ENCODE measurements at places on chromosomes 1 and 21.
A peak's percentile ranks its signal among the peaks of the same experiment; 100 is the strongest.

DNA sequence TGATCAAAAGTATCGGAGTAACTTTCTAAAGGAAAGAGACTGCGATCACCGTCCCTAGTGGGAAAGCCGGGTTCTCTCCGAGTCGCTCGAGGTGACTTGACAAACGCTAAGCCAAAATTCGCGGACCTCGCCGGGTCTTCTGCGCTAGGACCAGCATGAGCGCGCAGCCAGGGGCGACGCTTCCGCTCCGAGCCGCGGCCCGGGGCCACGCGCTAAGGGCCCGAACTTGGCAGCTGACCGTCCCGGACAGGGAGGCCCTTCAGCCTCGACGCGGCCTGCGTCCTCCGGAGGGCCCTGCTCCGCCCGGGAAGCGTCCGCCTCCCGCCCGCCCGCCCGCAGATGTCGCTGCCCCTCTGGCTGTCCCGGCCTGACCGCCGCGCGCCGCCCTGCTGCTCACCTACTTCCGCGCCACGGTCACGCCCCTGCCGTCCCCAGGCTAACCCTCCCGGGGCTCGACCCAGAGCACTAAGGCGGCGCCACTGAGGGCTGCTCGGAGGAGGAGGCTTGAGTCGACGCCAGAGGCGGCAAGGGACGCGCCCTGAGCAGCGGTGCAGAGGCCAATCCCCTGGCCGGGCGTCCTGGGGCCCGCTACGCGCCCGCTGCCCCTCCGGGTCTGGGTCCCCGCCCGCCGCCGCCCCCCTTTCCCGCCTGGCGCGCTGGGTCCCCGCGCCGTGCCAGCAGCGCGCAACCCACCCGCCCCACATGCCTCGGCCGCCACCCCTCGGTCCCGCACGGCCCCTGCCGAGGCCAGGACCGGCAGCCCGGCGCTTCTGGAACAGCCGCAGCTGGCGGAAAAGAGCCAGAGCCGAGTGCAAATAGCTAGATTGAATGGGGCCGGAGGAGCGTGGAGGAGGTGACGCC is 896 bp upstream of the DUSP10 start:
- DNase-seq: peak; percentile 29

- DNase-seq: peak; percentile 81
Observed at GRCh38 chr1:59738152-59738551, 76.6 kb upstream of the HOOK1 start.

DNA sequence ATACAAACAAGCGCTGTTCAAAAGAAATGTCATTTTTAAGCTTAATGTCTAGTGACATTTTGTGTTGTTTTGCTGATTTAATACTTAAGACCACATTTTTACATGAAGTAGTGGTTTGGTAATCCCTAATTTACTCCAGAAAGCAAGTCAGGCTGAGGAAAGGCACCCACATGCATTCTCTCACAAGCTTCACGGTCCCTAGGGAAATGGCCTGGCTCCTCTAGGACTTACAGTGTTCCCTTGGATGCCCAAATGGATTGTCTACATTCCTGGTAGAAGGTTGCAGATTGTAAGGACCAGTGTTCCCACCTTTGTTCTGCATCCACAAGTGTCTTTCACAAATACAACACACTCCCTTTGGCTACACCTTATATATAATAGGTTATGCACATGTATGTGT is 9.5 kb downstream of the GPSM2 start:
- DNase-seq: no peak

GRCh38 chr1:18091660-18092446 is 15.7 kb upstream of the IGSF21 start:
- no peak for DNase-seq

DNA sequence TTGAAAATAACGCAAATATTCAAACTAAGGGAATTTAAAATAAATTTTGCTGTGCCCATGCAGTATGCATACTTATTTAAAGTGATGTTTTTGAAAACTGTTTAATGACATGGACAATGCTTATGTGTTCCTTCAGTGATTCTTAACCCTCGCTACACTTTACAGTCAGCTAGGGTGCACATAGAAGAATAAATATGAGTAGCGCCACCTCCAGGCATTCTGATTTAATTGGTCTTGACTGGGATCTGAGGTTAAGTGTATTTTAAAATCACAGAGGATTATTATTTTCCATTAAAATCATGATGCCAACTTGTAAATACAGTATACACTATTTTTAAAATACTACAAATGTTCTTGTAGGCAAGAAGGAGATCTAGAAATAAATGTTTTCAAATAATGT is 373.5 kb upstream of the ADGRL4 start:
- DNase-seq: no peak

DNA sequence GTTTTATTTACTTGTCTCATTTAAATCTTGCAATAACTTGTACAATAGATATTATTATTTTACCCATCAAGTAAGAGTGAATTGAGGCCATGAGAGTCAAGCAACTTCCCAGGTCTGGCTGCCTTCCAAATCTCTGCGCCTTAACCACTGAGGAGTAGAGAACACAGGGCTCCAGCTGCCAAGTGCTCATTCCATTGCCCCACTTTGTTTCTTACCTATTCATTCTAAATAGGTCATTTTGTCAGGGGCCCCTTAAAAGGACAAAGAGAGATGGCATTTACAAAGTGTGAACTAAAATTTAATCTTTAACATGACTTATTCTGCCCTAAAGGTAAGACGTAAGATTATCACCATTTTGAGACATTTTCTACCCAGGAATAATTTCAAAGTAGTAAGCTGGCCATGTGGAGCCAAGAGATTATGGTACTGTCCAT is 3.5 kb downstream of the PPP1R15B start:
- no peak for DNase-seq

- DNase-seq: no peak
Observed at GRCh38 chr1:37893673-37894072, 34.3 kb upstream of the MTF1 start.

GRCh38 chr1:157371826-157372225 is 180.5 kb downstream of the FCRL5 start:
- no peak for DNase-seq

- DNase-seq: no peak
Observed at GRCh38 chr1:244860078-244860477, 4.3 kb downstream of the HNRNPU start.

DNA sequence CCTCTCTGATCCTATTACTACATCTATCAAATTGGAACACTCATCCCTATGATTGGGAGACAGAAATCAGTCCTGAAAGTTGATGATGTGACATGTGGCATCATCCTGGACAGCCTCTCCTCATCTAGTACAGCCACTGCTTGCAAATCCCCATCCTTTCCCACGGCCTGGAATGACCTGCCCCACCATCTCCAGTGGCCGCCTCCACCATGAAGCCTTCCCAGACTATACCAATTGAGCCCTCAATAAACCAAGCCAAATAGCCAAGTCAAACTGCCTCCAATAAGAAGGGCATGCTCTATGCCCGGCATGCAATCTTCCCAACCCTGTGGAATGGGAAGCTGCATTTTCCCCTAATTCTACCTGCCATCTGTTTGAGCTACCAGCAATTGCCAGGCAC is 561 bp upstream of the ARHGEF19 start:
- no peak for DNase-seq

GRCh38 chr1:81714636-81715035 is 86.1 kb upstream of the ADGRL2 start:
- no peak for DNase-seq

- no peak for DNase-seq
Observed at GRCh38 chr21:46295996-46296752, 10.0 kb downstream of the YBEY start.

GRCh38 chr1:203480525-203481084 is 5.0 kb downstream of the PRELP start:
- peak; percentile 73 for DNase-seq

GRCh38 chr1:45930258-45931150 is 127.1 kb downstream of the MAST2 start:
- DNase-seq: no peak

GRCh38 chr1:21368515-21369289 is 71.2 kb upstream of the NBPF3 start:
- peak; percentile 54 for DNase-seq

DNA sequence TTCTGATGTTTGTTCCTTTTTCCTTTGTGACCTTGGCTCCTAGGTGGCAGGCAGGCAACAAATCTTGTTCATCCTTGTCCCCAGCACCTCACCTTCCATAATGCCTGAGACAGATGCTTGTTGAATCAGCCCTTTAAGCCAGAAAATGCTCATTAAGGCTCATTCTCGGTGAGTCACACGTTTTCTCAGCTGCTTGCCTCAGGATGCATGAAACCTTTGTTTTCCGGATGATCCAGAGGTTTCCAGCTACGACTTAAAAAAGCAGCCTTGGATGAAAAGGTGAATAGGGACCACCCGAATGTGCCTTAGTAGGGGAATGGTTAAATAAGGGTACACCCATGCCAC is 4.6 kb upstream of the ATP13A2 start:
- DNase-seq: no peak

DNA sequence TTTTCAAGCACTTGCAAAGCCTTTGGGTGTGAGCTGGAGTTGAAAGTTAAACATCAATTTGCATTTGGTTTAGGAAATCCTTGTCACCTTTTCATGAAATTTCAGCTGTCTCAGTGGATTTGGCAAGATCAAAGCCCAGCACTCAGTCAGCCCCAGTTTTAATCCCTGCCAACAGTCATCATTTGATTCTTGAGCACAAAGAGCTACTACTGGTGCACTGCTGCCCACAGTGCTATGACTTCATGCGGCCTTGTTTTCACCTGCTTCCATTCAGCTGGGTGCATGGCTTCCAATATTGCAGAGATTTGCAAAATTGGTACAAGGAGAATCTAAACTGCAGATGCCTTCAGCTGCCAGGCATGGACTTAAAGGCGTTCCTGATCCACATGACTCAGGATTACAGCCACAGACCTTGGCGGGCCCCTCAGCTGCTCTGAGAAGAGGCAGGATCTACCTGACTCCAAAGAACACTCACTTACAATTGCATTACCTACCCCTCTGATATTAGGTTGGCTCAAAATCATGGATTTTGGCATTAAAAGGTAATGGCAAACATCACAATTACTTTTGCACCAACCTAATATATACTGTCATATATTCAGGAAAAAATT is 259.1 kb downstream of the DSCAM start:
- no peak for DNase-seq

DNA sequence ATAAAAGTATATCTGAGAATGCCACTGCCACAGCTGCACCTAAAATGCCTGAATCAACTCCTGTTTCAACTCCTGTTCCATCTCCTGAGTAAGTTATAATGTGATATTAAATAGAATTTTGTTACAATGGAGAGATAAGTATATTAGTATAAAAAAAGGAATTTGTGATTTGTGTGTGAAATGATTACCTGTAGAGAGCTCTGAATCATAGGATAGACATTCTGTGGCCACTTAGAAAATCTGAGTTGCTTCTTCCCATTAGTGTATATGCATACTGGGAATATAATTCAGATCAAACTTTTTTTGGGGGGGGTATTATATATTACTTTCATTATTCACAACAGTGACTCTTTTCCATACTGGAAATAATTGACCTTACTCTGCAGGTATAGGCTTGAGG is 52.9 kb downstream of the SUCO start:
- no peak for DNase-seq

- DNase-seq: no peak
Observed at GRCh38 chr1:12132078-12132477, 34.7 kb upstream of the TNFRSF1B start.

DNA sequence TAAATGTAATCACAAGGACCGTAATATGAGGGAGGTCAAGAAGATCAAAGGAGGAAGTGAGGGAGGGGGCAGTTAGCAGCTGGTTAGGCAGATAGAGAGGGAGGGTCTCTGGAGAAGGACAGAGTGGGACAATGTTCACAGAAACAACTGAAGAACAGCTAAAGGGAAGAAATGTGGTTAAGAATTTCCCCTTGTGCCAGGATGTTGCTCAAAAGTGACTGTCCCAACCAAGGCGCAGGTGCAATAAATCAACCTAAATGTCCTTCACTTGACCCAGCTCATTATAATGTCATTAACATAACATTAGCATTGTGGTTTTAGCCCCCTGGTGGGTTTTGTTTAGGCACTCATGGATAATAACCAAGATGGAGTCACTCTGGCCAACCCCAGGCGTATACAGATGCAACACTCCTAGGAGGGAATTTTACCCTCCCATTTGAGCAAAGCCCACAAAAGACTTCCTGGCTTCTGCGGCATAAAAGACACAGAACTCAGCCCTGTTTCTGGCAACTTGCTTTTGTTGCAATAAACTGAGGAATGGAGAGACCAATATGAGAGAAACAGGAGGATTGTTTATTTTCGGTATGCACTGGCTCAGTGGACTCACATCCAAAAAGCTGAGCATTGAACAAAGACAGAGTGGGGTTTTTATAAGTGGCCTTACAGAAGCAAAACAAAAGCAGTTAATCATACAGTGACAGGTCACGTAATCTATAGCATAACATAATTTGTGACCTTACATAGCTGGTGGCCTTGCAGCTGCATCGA is 7.3 kb upstream of the CA6 start:
- no peak for DNase-seq

DNA sequence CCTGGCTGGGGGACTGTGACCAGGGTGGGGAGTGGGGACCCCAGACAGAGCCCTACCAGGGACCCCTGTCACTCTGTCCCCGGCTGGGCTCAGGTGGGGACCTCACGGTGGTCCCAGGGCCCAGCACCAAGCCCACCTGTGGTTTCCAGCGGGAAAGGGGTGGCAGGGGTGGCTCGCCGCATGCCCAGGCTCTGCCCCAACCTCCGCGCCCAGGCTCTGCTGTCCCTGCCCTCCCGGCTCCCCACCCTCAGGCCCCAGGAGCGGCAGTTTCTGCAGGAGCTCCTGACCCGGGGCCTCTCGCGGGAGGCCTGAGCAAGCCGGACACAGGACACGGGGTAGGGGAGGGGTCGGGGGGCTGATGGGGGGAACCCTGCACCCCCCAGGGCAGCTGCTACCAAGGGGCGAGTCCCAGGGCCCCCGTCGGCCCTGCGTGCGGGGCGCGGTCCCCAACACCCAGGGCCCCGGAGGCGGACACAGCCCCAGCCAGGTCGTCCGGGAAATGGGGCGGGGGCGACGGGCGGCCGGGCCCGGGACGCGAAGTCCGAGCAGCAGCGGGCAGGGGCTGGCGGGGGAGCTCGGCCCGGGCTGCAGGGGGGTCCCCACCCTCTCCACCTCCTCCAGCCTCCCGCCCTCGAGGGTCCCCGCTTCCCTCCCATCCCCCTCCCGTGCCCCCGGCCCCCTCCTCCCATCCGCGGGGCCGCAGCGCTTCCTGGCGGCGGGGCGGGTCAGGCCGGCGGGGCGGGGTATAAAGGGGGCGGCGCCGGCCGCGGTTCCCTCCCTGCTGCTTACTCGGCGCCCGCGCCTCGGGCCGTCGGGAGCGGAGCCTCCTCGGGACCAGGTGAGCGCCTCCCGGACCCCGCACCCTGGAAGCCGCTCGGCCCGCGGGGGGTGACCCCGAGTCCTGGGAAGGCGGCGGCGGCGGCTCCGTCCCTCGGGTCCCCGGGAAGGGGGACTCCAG is at the start of gene COL6A2:
Gene COL6A2 (plus strand): TSS at position 777 of the 958 bp plus-strand sequence.
- DNase-seq: no peak
